Hematopoietic multipotent progenitor cell treated with erythropoietin and hydrocortisone succinate and interleukin-3 and kit ligand, for 15 days (in vitro differentiated cells): ENCODE measurements at places on chromosomes 5 and 9.

- DNase-seq = no peak
Measured at GRCh38 chr5:166571668-166572067, 1719.8 kb upstream of the WWC1 start.

DNA sequence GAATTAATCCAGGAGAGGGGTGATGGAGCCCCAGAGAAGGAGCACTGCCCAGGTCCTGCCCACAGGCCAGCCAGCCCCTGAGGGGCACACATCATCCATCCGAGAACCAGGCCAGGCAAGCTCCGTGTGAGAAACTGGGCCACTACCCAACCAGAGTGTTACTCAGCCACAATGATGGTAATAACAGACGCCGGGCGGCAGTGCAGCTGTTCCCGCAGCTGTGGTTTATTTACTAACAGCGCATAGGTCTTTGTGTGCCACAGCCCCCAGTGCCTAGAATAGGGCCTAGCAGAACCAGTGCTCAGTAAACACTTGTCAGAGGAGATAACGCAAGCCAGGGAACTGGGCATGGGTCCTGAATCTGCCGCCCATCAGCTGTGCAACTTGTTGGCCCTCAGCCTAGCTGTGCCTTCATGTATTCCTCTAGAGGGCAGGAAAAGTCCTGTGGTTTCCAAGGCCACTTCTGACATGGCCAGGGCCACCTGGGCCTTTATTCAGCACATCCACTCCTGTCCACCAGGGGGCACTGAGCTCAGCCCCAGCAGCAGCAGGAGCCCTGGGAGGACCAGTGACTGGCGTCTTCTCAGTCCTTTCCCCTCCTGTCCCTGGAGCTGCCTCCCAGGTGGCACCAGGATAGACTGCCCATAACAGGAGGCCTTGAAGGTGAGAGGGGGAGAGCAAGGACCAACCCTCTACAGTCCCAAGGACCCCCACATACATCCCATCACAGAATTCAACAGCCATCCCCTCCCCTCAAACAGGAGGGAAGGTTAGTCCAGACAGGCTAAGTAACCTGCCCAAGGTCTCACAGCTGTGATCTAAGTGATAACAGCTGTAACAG, 2.1 kb downstream of the MXD3 start:
- peak; percentile 88 for DNase-seq

GRCh38 chr5:9388941-9389674, 156.8 kb downstream of the SEMA5A start:
- DNase-seq = no peak

GRCh38 chr5:108461628-108462367, 79.9 kb upstream of the FBXL17 start:
- no peak for DNase-seq

DNA sequence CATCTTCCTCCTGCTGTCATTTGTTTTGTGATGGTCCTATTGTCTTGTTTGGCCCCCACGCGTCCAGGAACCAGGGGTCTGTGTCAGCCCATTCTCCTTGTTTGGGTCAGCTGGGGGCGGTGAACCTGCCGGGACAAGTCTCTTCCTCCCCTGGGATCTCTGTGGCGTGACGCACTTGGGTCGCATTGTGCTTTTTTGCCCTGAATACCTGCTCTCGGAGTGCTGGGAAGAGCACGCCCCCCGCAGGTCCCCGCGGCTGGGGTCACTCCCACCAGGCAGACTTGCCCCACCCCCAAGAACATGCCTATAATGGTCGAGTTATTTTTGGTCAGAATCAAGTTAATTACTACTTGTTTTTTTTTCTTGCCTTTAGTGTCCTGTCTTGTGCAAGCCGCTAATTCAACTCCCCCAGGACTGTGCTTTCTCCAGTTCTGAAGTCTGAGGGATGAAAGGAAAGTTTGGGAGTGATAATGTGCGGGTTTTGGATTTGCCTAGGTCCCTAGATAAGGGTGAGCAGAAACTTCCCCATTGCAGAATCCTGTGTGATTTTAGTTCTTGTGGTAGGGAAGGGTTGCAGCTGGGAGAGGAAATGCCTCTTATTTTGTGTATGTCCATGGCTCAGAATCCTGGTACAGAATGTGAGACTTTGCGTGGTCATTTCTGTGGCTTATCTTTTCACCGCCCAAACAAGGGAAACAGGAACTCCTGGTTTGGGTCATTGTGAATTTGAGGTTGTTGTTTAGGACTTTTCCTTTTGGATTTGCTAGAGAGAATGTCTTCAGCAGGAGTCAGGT, 789 bp downstream of the ACER2 start:
- no peak for DNase-seq

- no peak for DNase-seq
Measured at GRCh38 chr5:171311322-171312077, 2.5 kb downstream of the TLX3 start.

- DNase-seq = no peak
Measured at GRCh38 chr9:71758277-71758676, 10.0 kb downstream of the CEMIP2 start.

DNA sequence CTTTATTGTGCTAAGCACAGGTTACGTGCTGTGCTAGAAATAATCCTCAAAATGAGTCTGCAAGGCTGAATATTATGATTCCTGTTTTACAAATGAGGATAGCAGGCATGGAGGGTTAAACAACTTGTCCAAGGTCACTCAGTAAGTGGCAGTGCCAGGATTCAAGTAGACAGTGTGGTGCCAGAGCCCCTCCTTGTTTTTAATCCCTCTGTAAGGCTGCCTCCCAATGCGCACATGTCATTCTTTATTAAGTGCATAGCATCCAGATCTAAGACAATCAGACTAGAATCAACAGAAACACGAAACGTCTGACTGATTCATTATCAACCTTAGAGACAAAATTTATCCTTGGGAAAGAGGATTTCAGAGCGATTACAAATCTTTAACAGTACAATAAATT, 199.6 kb downstream of the SMARCA2 start:
- DNase-seq = no peak

GRCh38 chr9:83108208-83108607, 45.3 kb upstream of the RASEF start:
- DNase-seq = no peak

- DNase-seq = peak; percentile 12
Measured at GRCh38 chr9:132351404-132352045, 3.3 kb downstream of the SETX start.

- no peak for DNase-seq
Measured at GRCh38 chr9:76463211-76463610, 4.2 kb downstream of the GCNT1 start.

DNA sequence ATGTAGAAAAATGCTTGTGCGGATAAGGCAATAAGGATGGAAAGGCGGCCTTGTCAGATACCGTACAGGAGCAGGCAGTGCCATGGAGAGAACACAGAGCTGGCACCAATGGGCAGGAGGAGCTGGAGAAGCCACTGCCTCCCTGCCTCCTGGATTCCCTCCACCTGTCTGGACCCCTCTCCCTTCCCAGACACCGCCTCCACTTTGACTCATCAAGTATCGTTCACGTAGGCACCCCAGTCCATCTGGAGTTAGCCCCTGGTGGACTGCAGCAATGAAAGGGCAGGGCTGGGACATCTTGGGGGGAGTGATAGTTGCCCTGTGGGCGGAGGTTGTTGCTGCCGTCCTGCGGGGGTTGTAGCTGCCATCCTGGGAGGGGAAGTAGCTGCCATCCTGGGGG, 232.0 kb downstream of the ROR2 start:
- DNase-seq = no peak

DNA sequence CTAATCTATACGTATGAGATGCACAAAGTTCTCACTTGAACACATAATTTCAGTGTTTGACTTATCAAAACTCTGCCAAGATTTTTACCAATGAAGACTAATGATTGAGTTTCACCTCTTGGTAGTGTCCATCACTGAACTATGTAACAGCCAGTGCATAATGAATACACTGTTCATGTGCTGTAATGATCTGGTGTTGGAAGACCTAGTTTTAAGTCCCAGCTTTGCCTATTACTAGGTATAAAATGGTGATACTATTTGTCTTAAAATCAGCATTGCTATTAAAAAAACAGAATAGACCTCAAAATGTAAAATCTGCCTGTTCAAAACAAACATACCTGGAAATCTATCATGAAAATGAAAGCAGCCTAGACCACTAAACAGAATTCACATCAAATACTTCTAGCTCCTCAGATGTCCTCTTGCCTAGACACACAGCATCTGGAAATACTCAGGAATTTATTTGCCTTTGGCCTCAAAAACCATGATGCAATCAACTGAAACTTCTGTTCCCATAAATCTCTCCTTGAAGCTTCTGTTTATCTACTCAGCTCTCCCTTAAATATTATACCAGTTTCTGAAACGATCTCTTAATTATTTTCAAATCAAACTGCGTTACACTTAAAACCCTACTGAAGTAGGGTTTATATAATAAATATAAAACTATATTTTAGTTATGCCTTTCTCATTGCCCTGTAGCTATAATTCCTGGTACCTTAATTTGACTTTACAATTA, 38.1 kb downstream of the MRPS27 start:
- peak; percentile 36 for DNase-seq

GRCh38 chr9:15612962-15613361, 60.1 kb downstream of the CCDC171 start:
- no peak for DNase-seq
